Thoracic aorta (tissue), 2 donors: ENCODE measurements at places on chromosomes 3 and 15.

GRCh38 chr3:109382588-109382987, 45.2 kb upstream of the DPPA4 start:
- no peak for DNase-seq

DNA sequence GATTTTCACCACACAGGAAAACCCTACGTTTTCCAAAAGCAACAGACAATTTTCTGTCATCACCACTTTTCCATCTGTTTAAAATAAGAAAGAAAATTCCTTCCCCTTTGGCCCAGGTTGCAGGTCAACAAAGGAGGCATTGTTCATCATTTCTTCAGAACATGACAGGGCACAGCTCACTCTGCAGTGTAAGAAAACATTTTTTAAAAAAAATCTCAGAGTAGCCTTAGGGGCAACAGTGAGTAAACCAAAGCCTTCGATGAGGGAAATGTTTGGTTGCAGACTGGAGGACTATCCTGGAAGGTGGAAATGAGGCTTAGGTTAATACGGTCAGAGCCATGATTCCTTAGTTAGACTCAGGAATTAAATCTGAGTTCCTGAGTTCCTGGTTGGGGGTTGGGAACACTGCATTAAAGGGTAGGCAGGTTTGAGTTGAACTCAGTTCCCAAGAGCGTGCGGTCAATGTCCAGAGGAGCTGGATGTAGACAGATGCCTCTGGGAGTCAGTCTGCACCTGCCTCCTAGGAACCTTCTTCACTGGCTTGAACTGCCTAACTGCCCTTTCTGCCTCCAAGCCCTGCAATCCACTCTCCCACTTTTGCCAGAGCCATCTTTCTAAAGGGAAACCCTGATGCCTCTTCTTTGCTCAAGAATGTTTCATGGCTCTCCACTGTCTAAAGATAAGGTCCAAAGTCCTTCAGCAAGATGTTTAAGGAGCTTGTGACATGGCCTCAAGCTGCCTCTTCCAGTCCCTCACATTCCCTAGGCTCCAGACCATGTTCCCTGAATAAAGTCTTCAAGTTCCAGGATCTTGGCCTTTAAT, 3.3 kb upstream of the HES1 start:
- no peak for DNase-seq

- DNase-seq = no peak
Measured at GRCh38 chr15:78061963-78062427, 15.5 kb downstream of the TBC1D2B start.

GRCh38 chr15:66891776-66892175, 173.6 kb upstream of the SMAD3 start:
- no peak for DNase-seq

- no peak for DNase-seq
Measured at GRCh38 chr15:51580982-51581381, 41.6 kb downstream of the DMXL2 start.

DNA sequence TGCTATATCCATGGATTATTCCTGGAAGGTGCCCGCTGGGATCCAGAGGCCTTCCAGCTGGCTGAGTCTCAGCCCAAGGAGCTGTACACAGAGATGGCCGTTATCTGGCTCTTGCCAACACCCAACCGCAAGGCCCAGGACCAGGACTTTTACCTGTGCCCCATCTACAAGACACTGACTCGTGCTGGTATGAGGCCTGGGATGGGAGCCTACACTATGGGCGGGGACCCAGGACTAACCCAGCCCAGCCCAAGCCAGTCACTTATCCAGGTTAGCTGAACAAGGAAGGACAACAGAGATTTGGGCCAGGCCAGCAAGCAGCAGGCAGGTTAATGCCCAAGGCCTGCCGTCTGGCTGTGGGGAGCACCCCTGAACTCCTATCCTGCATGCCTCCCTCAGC, 45.3 kb downstream of the SEMA3G start:
- no peak for DNase-seq

DNA sequence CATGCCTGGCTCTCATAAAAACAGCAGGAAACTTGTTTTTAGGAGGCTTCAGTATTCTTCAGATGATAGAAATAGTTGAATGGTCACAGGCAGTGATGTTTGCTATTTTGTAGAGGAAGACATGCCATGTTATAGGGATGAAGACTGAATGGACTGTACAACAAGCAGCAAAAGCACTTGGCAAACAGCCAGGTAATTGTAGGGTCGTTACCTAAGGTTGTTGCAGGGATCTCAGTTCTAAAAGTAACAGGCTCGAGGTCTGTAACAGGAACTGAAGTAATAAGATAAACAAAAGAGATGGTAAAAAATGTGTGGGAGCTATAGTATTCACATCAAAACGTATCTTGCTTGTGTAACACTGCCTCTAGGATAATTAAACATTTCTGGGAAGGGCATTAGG, 116.3 kb downstream of the TFG start:
- DNase-seq = no peak

GRCh38 chr3:186102687-186103086, 6.2 kb downstream of the ETV5 start:
- no peak for DNase-seq

GRCh38 chr15:51866751-51867150, 37.3 kb downstream of the TMOD3 start:
- DNase-seq = no peak

- DNase-seq = no peak
Measured at GRCh38 chr3:177335728-177336127, 138.4 kb upstream of the TBL1XR1 start.

DNA sequence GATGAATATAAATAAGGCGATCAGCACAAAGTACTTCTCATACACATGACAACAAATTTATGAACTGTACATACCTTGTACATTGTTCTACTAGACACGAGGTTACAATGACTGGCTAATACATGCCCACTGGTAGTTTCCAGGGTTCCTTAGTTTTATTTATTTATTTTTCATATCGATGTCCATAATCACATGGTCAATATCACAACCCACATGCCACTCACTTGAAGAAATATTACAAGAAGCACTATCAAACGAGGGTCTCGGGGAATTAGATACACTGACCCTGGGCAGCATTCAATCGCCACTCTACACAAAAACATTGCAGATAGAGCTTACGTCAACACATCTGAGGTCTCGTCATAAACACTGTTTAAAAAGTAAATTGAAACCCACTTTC, 21.2 kb upstream of the WNT5A start:
- no peak for DNase-seq

- DNase-seq = no peak
Measured at GRCh38 chr3:72900048-72900447, 12.2 kb downstream of the GXYLT2 start.

DNA sequence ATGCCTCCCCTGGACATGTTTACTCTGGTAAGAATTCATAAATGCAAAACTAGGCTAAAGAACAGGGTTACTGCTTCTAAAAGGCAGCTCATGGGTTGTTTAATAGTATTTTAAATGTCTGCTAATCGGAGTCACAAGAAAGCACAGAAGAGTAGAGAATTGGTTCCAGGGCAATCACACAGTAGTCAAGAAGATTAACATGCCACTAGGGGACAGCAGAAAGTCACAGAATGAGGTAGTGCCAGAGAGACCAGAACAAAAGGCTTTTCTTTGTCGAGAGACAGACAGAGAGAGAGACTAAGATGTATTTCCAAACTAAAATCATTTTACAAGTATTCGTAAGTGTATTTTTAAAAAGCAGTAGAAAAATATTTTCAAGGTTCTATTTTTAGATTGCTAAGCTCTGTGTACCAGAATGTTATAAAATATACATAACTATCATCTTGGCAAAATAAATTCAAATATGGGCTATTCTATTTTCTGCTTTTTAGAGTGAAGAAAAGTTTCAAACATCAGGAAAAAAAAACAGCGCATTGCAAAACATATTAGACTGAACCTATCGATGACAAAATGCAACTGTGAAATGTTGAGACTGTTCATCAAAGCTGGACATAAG, 78.3 kb upstream of the CDIN1 start:
- DNase-seq = no peak

GRCh38 chr15:101444807-101445508, 44.5 kb downstream of the PCSK6 start:
- DNase-seq = no peak

GRCh38 chr3:190444006-190444405, 5.7 kb downstream of the TMEM207 start:
- DNase-seq = no peak

GRCh38 chr15:41774882-41775417, 666 bp downstream of the MAPKBP1 start:
- no peak for DNase-seq

DNA sequence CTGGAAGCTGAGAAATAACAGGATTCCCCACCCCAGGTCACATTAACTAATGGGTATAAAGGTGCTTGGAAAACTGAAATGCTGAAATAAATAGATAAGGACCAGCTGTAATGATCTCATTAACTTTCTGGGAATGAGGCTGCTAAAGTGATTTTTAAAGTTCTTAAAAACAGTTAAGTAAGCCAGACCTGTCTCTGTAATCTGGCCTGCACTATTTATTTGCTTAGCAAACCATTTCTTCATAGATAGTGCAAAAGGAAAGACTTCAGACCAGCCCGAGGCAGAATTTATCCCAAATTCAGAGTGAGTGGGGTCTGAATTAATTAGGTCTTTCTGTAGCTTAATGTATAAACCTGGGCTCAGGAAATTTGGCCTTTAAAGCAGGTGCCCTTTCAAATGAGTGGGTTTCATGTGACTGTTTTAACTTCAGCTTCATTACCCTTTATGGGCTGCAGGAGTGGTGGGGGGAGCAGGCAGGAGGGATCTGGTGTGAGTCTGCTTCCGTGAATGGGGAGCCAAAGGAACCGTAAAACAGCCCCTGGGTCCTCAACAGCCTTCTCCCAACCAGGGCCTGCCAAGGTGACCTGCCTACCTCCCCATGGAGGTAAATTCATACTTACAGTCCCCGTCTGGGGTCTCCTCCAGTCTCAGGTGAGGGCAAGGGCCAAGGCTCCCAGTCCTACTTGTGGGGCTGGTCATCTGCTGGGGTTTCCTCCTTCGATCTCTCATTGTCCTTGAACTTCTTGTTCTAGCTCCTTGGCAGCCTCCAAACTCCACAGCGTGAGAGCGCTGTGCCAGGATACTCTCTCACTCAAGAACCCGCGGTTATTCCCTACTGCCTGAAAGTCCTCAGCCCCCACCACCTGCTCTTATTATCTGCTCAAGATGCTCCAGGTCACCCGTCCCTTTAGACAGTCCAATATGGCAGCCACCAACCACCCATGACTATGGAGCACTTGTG, 31.2 kb downstream of the MAGEF1 start:
- no peak for DNase-seq

GRCh38 chr15:93333796-93334195, 244.8 kb upstream of the RGMA start:
- DNase-seq = no peak

- no peak for DNase-seq
Measured at GRCh38 chr3:178202194-178202593, 334.0 kb upstream of the KCNMB2 start.

- DNase-seq = no peak
Measured at GRCh38 chr3:143291836-143292447, 172.4 kb downstream of the CHST2 start.

- no peak for DNase-seq
Measured at GRCh38 chr15:100878648-100879047, 983 bp upstream of the ALDH1A3 start.

- no peak for DNase-seq
Measured at GRCh38 chr3:184679056-184679816, 32.6 kb downstream of the MAGEF1 start.

- DNase-seq = no peak
Measured at GRCh38 chr3:71168121-71168721, 415.3 kb downstream of the FOXP1 start.

DNA sequence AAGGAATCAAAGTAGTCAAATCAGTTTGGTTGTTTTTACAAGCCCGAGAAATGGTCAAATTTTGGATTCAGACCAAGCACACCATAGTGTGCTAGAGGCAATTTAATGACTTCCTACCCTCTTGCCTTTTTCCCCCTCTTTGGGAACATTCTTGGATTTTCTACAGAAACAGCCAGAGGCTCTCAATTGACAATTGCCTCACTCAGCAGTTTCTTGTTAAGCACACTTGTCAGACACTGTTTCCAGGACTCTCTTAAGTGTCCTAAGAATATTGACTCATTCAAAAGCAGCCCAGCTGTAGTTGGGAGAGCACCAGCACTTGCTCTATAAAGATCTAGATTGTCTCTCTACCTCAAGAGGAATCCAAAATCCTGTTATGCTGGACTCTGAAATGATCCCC, 1.5 kb upstream of the SLC35G2 start:
- no peak for DNase-seq

DNA sequence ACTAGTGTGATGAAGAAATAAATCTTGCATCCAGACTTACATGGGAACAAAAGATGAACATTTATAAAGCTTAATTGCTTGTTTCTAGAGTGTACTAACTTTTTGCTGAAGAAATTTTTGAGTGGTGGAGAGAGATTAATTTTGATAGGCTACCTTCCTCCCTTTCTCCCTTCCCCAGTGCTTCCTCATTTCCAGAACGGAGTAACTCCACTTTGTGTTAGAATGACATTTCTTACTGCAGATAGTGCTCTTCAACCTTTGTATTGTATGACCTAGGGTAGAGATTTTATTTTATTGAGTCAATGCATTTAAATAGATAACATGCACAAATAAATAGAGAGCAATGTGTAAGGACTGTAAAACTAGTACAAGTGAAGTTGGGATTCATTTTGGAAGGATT, 1.9 kb downstream of the ATP1B3 start:
- no peak for DNase-seq

DNA sequence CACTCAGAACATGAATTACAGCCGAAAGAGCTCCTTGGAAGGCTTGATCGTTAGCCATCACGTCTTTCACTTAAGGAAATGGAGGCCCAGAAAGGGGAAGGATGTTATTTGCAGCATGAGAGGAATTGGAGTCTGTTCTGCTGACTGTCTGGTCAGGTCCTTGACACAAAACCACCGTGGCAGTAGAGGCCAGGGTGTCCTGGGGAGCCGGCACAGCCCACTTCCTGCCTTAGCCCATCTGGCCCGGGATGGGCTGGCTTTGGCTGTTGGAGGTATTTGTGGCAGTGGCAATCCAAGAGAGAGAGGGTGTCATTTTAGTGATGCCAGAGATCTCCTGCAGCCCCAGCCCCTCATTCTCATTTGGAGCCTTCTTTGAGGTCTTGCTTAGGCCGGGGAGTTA, 37.4 kb downstream of the ST6GAL1 start:
- no peak for DNase-seq

- DNase-seq = no peak
Measured at GRCh38 chr3:190676481-190676880, 162.6 kb downstream of the IL1RAP start.

DNA sequence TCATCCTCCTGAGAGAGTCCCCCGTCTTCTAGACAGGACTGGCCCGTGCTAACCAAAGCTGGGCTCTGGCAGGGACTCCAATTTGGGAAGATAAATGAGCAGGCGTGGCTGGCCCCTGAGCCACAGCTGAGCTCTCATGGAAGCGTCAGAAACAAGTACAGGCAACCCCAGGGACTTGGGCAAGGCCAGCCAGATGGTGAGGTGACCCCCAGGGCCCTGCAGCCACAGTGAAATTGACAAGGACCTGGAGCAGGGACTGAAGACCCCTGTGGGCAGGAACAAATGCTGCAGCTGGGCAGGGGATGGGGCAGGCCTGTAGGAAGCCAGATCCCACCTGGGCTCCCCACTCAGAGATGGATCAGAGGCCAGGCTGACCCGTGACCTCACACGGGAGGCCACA, 32.8 kb upstream of the CGNL1 start:
- no peak for DNase-seq

- no peak for DNase-seq
Measured at GRCh38 chr3:170985304-170985703, 41.2 kb downstream of the SLC2A2 start.
